ENCODE measurements at places on chromosomes 4 and X.

DNA sequence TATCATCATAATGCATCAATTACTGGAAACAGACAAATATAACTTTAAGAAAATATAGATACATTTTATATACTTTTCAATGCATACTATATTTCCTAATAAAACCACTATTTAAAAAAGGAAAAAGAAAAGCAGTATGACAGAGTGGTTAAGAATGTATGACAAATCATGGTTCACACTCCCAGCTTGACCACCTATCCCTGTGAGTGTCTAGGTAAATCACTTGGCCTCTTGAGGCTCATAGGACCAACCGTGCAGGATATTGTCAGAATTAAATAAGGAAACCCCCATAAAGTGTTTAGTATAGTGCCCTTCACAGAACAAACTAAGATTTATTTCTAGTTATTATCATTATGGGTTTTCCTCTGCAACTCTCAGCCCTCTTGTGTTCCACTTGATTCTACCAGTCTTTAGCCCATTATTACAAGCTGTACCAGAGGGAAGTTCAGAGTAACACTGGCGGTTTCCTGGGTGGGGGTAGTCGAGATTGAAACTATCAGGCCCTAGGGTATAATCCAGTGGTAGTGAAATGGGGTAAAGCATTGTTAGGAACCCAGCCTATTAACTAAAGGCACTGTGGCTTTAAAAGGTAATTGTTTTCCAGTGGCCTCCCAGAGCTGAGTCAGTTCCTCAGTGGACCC lies 55.5 kb upstream of the PAK3 start:
- DNase-seq, result no peak

- no peak for DNase-seq
These were observed 104.6 kb downstream of the PHEX start for GRCh38 chrX:22136711-22137110.

DNA sequence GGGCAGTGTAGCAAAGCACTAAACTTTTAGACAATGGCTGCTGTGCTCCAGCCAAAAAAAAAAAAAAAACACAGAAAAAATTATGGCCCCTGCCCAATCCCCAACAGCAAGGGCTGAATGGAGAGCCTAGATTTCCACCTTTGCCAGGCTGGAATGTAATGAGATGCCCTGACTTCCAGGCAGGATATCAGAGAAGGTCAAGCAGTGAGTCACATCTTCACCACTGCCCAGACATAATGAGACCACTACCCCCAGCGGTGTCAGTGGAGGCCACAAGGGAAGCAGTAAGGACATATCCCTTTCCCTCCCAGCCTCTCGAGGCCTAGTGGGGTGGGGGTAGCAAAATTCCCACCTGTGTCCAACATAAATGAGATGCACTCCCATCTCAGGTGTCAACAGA lies 216.3 kb upstream of the LEF1 start:
- no peak for DNase-seq

- DNase-seq, result no peak
These were observed 338.1 kb upstream of the F9 start for GRCh38 chrX:139192386-139192961.

- peak; percentile 28 for DNase-seq
These were observed 6.8 kb upstream of the TCEANC start for GRCh38 chrX:13646154-13646549.

- no peak for DNase-seq
These were observed 167.0 kb upstream of the GALNT7 start for GRCh38 chr4:173001571-173001970.

Data from NCI-H1105 (cell line).